SK-N-MC (cell line): ENCODE measurements at places on chromosomes 4 and X.

GRCh38 chr4:188263321-188263720, 124.1 kb downstream of the TRIML1 start:
- DNase-seq, result no peak

GRCh38 chrX:23919148-23919547, 11.3 kb downstream of the CXorf58 start:
- DNase-seq, result no peak

- no peak for DNase-seq
Measured at GRCh38 chr4:139718833-139719232, 53.2 kb downstream of the MGST2 start.

DNA sequence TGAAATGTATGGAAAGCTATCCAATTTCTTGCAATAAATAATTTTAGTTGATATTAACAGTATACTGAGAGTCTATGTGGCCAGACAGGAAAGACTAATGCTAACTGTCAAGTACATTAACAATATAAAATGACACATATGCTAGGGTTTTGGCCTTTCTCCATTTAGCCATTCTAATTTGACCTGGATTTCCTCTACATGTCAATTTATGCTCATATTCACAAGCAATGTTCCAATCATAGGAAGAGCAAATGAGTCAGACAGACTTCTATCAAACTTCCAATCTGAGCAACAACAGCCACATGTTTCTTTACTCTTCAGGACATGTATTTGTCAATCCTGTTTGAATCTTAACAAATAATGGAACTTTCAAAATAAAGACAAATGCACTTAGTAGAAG, 53.6 kb downstream of the CORIN start:
- DNase-seq, result no peak

DNA sequence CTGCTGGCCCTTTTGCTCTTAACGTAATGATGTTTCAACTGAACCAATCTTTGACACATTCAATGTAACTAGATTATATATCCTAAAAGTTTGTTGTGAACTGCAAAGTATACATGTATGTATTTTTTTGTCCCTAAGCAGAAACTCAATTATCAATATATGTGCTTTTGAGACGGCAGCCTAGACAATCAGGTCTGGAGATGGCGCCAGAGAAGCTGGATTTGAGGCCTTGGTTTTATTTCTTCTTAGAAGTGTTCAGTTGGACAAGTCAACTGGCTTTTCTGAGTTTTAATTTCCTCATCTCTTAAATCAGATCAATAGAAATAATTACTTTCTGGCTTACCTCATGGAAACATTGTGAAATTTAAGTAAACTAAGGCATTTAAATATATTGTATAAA, 62.5 kb downstream of the DCAF8L1 start:
- no peak for DNase-seq
